Activated CD4-positive, alpha-beta T cell treated with anti-CD3 and anti-CD28 coated beads, Interleukin-2, amount 50 U/mL, for 1 hour (primary cell): ENCODE measurements at places on chromosomes 1 and 21.

DNA sequence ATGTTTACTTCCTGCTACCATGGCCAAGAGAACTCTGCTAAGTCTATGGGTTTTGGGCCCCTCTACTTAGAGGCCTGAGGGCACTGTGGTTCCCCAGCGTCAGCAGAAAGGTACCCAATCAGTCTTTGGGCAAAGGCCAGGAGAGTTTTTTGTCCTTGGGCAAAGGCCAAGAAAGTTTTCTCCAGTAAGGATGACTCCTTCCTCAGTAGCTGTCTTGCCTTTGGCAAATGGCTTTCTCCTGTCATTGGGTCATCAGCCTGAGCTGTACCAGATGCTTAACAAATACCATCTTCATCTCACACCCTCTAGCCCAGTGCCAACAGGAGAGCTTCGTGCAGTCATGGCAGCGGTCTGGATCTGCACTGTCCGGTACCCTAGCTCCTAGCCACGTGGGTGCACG, 199.3 kb upstream of the TMEM51 start:
- DNase-seq, result no peak

- no peak for DNase-seq
These were observed 274.1 kb downstream of the RRAGC start for GRCh38 chr1:38585460-38585859.

DNA sequence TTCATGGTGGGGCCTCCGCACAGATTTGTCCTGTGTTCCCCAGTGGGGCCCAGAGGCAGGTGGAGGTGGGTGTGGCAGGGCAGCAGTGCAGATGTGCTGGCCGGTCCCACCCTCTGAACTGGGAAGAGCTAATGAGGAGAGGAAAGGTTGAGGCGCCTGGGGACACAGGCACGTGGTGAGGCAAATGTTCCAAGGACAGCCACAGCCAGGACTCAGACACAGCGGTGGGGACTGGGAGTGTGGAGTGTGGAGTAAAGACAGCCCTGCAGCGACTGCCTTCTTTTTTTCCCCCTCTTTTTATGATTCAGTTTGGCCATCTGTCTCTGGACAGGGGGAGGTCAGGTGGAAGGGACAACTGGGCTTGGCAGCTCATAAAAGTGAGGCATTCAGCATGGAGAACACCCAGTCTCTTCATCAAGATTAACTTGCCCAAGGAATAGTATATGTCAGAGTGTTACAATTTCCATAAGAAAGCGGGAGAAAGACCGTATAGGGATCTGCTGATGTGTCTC, 104.2 kb upstream of the GCLM start:
- no peak for DNase-seq

GRCh38 chr1:11462224-11462923, 16.6 kb upstream of the DISP3 start:
- no peak for DNase-seq

DNA sequence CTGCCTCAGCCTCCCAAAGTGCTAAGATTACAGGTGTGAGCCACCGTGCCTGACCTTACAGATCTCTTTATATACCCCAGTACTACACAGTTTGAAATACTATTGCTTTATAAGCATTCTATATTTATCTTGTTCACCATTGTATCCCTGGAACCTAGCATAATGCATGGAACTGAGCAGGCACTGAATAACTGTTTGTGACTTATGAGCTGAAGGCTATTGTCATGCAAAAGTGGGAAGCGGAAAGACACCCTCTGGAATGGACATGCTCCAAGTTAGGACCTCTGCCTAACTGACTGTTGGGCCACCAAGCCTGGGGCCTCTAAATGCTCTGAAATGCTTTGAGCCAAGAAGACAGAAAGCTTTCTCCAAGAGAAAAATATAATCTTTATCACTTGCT, 8.1 kb downstream of the LRRC41 start:
- DNase-seq, result no peak

- no peak for DNase-seq
These were observed 58.4 kb upstream of the TENT5B start for GRCh38 chr1:27071049-27071416.

GRCh38 chr1:21756393-21757089, 26.4 kb downstream of the USP48 start:
- DNase-seq, result no peak

- no peak for DNase-seq
These were observed 17.1 kb downstream of the ZBTB17 start for GRCh38 chr1:15958793-15959192.

DNA sequence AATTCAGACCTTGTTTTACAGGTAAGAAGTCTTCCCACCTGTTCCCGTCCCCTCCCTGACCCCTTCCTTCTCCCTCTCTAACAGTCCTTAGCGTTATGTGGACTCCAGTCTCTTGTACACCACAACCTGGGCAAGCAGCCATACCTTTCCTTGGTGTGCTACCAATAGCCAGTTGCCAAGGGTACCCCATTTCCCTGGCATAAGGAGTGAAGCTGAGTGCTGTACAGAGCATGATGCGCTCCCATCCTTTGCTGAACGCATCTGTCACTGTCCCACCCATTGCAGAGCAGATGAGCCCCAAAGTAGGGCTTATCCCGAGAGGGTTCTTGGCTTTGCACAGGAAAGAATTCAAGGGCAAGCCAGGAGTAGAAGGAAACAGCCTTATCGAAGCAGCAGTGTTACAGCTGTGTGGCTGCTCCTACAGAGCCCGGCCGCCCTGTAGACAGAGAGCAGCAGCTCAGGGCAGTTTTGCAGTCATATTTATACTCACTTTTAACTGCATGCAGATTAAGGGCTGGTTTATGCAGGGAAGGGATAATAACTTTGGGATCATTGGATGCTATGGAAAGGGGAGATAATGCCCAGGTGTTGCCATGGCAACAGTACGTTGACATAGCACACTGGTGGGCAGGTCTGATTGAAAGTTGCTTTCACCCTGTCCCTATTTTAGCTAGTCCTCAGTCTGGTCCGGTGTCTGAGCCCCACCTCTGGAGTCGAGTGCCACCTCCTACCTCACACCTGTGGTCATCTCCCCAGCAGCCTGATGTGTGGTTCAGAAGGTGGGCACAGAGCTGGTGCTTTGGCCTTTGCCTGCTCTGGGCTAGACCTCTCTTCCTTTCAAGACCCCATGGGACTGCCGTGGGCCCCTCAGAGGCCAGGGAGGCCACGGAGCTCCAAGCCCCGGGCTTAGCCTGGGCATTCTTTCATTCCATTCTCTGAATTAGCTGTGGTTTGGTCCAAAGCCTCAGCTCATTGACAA, 5.1 kb downstream of the FHAD1 start:
- no peak for DNase-seq

GRCh38 chr1:212182579-212182978, 102.6 kb upstream of the PPP2R5A start:
- DNase-seq, result no peak

GRCh38 chr1:178498896-178499675, 2.3 kb upstream of the CLEC20A start:
- no peak for DNase-seq
